ENCODE measurements at places on chromosomes 3 and 15.
A peak's percentile ranks its signal among the peaks of the same experiment; 100 is the strongest.

DNA sequence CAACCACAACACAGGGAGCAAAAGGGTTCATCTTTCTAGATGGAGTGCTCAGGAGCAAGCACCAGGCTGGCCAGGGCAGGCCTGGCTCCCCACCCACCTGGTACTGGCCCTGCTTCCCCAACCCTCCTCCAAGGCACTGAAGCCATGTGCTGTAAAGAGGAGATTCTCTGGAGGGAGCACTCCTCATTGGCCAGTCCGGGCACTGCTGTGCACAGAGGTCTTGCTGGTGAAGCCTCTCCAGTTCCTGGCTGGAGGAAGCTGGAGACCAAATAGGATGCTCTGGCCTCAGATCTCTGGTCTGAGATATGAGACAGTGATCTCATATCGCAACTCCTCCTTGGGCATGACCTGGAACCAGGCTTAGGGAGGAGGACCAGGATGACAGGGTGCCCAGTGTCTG is 7.7 kb upstream of the SEMA3F start:
- no peak for DNase-seq

GRCh38 chr3:126258670-126259069 is 78.3 kb upstream of the ALDH1L1 start:
- no peak for DNase-seq

- DNase-seq: no peak
These were observed 115.2 kb downstream of the P3H2 start for GRCh38 chr3:190005343-190006113.

GRCh38 chr15:51382787-51383186 is 41.3 kb downstream of the GLDN start:
- DNase-seq: no peak

DNA sequence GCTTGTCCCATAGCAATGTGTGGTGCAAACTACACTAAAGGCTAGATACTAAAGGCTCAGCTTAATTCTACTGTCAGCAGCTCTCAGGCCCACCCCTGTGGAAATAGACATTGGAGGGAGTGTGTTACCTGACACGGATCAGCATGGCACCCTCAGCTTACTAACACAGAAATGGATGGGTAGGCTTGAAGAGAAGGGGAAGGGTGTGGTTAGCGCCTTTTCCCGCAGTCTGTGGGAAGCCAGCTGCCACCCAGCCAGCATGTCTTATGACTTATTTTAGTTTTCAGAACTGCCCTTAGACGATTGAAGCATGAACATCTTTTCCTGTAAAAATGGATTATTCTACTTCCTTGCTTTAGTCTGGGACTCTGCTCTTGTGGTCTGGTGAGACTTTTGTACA is 25.8 kb upstream of the ADPGK start:
- no peak for DNase-seq

DNA sequence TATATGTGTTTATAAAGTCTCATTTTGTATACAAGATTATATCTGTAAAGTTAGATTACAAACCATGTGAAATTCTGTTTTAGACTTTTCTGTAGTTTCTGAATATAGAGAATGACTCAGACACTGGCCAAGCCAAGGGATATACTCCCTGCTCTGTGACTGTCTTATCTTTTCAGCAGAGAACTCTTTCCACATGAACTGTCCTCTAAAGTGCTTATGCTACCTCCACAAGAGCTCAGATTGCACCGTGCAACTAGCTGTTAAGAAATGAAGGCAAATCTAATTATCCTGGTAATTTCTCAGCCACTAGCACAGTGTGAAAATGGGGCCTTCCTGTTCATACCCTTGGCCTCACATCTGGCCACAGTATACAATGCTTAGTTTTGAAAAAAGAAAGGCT is 44.3 kb upstream of the CPNE4 start:
- DNase-seq: no peak

DNA sequence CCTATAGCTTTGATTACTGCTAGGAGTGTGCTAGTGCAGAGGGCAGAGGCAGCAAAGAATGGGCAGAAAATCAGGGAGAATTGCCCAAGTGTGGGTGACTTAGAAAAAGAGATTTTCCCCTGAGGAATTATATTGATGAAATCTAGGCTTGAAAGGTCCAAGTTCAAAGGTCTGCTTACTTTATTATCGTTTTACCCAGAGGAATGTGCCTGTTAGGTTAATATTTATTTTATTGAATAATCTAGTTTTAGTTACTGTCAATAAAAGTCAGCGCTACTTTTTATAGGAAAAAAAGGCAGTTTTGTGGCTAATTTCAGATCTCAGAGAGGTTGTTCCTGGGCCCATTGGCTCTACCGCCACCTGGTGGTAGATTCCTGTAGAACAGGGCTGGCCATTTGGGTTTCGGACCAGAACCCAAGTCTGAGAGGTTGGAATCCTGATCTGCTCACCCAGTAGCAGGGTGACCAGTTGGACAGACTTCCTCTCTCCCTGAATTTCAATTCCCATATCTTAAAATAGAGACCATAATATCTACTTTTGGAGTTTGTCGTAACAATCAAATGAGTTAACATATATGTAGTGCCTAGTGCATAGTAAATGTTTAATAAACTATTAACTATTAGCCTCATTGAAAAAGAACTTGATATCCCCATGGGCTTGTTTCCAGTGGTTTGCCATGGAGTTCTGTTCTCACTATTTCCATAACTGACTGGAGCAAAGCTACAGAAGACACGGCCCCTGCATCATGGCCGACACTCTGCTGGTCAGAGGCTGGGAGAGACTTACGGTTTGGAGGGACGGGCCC is 62.7 kb upstream of the ZNF148 start:
- peak; percentile 5 for DNase-seq

DNA sequence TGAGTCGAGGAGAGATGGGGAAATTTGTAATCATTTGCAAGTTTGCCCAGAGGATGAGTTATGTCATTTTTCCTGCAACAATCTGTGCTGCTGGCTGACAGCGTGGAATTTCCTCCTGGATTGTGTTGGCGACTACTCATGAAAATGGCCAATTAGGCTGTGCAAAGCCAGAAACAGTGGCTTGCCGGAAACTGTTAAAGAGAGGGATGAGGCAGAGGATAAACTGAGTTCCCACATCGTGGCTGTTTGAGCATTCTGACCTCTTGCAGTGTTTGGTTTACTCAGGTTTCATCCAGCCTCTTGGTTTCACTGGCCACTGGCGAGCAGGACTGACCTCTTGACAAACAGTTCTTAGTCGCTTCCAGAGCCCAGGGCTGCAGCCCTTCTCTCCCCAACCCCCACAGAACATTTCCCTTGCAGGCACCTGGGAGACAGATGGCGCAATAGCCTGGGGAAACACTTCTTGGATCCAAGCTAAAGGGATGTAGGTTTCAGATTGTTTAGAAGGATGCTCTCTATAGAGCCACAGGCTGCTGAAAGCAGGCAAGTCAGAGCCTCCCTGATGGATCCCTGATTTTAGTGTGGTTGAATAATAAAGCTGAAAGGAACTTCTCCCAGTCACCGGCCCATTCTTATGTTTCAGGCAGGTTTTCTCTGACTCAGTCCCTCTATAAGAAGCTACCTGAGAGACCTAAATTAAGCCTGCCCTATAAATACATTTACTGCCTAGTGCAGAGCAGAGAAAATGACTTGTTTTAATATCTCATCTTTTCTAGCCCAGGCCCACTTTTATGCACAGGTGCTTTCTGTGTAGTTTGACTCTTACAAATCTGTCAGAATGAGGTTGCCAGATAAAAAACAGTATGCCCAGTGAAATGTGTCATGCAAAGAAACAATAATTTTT is 92.8 kb upstream of the UBE2E1 start:
- DNase-seq: no peak

GRCh38 chr3:52650439-52650838 is 35.3 kb downstream of the PBRM1 start:
- no peak for DNase-seq

GRCh38 chr15:63870487-63871209 is 36.9 kb upstream of the HERC1 start:
- no peak for DNase-seq

DNA sequence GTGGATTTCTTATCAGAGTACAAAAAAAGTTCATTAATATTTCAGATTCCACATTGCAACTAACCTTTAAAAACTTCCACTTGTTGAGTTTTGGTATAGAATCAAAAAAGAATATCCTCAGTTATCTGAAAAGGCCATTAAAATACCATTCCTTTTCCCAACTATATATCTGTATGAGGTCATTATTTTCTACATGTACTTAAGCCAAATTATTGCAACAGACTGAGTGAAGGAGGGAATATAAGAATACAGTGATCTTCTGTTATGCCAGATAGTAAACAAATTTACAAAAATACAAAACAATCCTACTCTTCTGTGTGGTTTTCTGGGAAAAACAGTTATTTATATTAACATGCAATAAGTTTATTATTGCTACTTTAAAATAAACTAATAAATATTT is 5.7 kb upstream of the GANC start:
- DNase-seq: no peak

Data from KG1 (cell line).